ENCODE measurements at places on chromosomes 16 and 17.

GRCh38 chr17:78342449-78343186 lies 17.3 kb downstream of the SOCS3 start:
- DNase-seq: no peak

DNA sequence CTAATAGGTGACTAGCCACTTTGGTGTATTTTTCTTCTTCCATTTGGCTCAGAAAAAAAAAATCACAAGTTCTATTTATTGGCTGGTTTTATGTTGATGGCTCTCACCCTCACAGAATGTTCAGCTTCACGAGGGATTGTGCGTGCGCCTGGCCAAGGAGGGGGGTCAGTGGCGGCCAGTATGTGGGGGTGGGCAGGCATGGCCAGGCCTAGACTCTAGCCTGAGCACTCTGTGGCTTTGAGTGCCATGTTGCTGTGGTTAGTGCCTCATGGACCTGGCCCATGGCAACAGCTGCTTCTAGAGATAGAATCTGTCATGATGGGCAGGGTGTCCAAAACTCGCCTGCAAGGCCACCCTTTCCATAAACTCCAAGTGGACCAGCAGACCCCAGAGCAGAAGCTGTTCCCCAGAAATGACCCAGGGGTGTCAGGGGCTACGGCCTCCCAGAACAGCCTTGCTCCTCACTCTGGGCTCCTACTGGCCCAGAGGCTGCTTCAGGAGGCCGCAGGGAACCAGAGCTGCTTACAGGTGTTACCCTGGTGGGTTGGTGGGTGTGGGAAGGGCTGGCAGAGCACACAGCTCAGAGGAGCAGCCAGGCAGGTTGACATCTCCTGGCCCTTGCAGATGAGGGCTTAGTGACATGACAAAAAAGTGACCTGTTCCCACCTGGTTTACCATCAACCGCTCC lies 124.9 kb downstream of the SOCS1 start:
- DNase-seq: no peak

DNA sequence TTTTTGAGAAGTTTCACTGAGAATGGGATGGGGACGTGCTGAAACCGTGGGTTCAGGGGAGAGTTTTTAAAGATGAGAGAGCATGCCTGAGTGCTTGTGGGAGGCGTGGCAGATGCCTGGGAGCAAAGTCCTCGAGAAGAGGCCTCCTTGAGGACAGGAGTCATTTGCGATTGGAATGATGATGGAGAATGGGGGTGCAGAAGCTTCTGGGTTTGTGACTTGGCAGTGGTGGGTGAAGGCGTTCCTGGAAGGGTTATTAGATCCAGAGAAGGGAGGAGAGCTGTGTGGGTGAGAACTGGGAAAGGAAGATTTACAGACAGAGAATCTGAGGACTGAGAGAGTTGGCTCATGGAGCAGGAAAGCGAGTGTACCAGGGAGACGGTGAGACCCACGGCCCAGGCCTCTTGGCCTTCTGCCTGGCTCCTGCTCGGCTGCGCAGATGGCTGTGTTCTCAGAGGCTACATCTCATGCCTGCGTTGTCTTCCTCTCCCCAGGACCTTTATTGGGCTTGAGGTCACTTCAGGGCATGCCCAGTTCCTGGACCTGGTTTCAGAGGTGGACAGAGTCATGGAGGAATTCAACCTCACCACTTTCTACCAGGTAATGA lies 8.6 kb upstream of the MMP15 start:
- DNase-seq: no peak

- no peak for DNase-seq
Measured at GRCh38 chr17:6567528-6568183, 11.3 kb upstream of the PITPNM3 start.

DNA sequence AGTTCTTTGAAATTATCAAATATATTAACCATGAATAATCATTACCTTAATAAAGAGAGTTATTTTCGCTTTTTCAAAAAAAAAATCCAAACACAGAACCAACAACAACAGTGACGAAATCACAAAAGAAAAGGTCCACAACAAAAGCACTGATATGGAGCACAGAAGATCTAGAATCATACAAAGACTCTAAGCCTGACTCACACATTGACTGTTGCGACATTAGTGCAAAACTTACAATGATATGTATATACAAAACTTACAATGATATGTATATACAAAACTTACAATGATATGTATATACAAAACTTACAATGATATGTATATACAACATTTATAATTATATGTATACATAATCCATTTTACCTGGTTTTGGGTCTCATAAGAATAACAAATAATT lies 117.7 kb downstream of the USP22 start:
- DNase-seq: no peak

- DNase-seq: no peak
Measured at GRCh38 chr17:8672326-8672725, 41.8 kb upstream of the MYH10 start.
